ENCODE measurements at places on chromosomes 6 and 20. TPM values are rescaled to one million over a fixed set of nuclear protein-coding genes. Genes with fewer than 3 reads are reported as not detected.

ID4 gene
- total RNA-seq, result 1.4 TPM

ANKRD66 gene
- total RNA-seq, result not detected

DOK5 gene
- 0.05 TPM for total RNA-seq

AHI1 gene
- 9.2 TPM for total RNA-seq

MAFB gene
- 0.11 TPM for total RNA-seq

NUDT3 gene
- 5.6 TPM for total RNA-seq

PRL gene
- not detected for total RNA-seq

TUBB1 gene
- 0.02 TPM for total RNA-seq

MANEA gene
- total RNA-seq, result 3.7 TPM

SIGLEC1 gene
- 0.02 TPM for total RNA-seq

POU3F2 gene
- total RNA-seq, result not detected

ZC2HC1B gene
- not detected for total RNA-seq

TMEM244 gene
- not detected for total RNA-seq

ERVFRD-1 gene
- total RNA-seq, result not detected

RNGTT gene
- 8.8 TPM for total RNA-seq

TSPO2 gene
- not detected for total RNA-seq

SYCP2 gene
- 0.50 TPM for total RNA-seq

LY6G6D gene
- total RNA-seq, result not detected

FOXS1 gene
- total RNA-seq, result 0.52 TPM

TMC2 gene
- total RNA-seq, result not detected

E2F1 gene
- total RNA-seq, result 22.0 TPM

FOXF2 gene
- 24.4 TPM for total RNA-seq

TFAP2C gene
- total RNA-seq, result 16.7 TPM

PPIL6 gene
- 2.9 TPM for total RNA-seq

ARFGAP1 gene
- total RNA-seq, result 80.6 TPM

FGD2 gene
- not detected for total RNA-seq

IL17F gene
- not detected for total RNA-seq

TRDN gene
- total RNA-seq, result not detected

PCMT1 gene
- total RNA-seq, result 85.0 TPM

ZBTB24 gene
- total RNA-seq, result 4.0 TPM

CCN5 gene
- 29.3 TPM for total RNA-seq

PCSK2 gene
- not detected for total RNA-seq

C6orf118 gene
- 0.17 TPM for total RNA-seq

LZTS3 gene
- 3.2 TPM for total RNA-seq

MCM8 gene
- total RNA-seq, result 18.2 TPM
